ENCODE measurements at places on chromosomes 5 and 9.
A peak's percentile ranks its signal among the peaks of the same experiment; 100 is the strongest.

GRCh38 chr5:59779453-59779852 lies 114.1 kb downstream of the PDE4D start:
- no peak for DNase-seq

DNA sequence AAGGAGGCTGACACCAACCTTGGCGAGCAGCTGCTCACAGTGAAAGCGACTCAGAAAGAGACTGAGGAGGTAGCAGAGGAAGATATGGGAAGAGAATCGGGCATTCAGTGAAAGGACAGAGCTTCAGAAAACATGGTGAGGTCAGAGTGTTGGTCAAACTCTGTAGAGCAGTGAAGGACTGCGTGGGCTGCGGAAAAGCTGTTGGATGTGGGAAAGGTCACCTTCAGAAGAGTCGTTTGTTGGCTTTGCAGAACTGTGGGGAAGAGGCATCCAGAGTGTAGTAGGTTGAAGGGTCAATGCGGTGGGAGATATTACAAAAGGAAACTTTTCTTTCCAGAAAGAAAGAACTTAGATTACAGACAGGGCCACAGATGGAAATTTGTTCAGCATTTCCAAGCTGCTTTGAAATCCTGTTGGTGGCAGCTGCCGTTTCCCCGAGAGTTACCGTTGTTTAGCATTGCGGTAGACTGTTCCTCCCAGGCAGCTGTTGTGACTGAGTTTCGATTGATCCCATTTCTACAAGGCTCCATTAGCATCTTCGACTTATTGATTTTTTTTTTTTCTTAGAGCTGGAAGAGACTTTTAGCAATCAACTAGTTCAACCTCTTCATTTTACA lies 58.3 kb upstream of the AFAP1L1 start:
- DNase-seq: no peak

- DNase-seq: no peak
Measured at GRCh38 chr5:171537923-171538537, 118.6 kb downstream of the FGF18 start.

- DNase-seq: peak; percentile 96
Measured at GRCh38 chr5:1973391-1974013, 90.8 kb upstream of the IRX4 start.

GRCh38 chr5:74313896-74314295 lies 326.6 kb downstream of the ENC1 start:
- no peak for DNase-seq

GRCh38 chr5:31319335-31319734 lies 125.8 kb downstream of the CDH6 start:
- no peak for DNase-seq

DNA sequence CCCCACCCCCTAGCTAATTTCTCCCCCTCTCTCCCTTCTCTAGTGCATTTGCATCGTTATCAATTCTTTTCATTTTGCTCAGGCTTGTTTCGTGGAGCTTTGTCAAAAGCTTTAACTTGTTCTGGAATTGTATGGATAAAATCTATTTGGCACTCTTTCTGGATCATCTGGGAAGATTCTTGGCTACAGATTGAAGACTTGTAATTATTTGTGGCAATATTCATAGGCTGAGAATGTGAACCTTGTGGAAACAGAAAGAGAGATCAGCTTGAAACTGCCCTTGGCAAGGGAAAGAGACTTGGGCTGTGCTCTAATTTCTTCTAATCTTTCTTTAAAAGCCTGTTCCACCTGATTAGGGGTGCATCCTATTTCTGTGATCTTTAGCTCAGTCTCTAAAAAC lies 340.6 kb upstream of the DAB2 start:
- no peak for DNase-seq

Data from MCF 10A (cell line).